ENCODE measurements at places on chromosomes 1 and 21. TPM values are rescaled to one million over a fixed set of nuclear protein-coding genes. Genes with fewer than 3 reads are reported as not detected.
A peak's percentile ranks its signal among the peaks of the same experiment; 100 is the strongest.

GRCh38 chr1:228875741-228876140, 140.5 kb downstream of the RHOU start:
- no peak overlapping the region for H3K27ac ChIP-seq
- H3K4me1 ChIP-seq: no peaks in the 10 kb centered on the region

- no peaks in the 10 kb centered on the region for H3K27me3 ChIP-seq
- H3K36me3 ChIP-seq: no peaks in the 10 kb centered on the region
- no peak overlapping the region for H3K27ac ChIP-seq
- no peaks in the 10 kb centered on the region for H3K4me1 ChIP-seq
These were observed 282.7 kb downstream of the NPHP4 start for GRCh38 chr1:5709461-5709975.

GRCh38 chr21:37368541-37369279, 2.1 kb downstream of the DYRK1A start:
- no peaks in the 10 kb centered on the region for H3K4me1 ChIP-seq
- H3K27ac ChIP-seq: peak overlapping the region; percentile 99
- no peak for DNase-seq

DNA sequence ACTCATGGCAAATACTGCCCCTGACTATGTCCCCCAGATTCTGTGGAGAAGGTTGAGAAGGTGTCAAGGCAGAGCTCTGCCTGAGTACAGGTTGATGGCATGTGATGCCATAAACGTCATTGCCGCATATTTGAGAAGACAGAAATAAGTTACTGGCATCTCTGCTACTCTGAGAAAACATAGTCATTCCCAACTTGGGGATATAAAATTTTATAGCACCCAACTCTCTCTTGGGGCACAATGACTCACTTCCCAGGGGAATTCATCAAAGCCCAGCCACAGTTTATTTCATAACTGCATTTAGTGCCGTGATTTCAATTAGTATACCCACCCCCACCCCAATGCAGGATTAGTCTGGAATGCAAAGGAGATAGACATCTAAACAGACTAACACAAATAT, 101.9 kb upstream of the TNR start:
- no peaks in the 10 kb centered on the region for H3K36me3 ChIP-seq
- no peaks in the 10 kb centered on the region for H3K4me1 ChIP-seq
- no peak for DNase-seq
- no peak overlapping the region for H3K4me3 ChIP-seq
- H3K27me3 ChIP-seq: no peaks in the 10 kb centered on the region
- H3K27ac ChIP-seq: no peak overlapping the region

GRCh38 chr1:88463401-88463985, 220.6 kb upstream of the PKN2 start:
- no peak overlapping the region for H3K4me3 ChIP-seq
- H3K36me3 ChIP-seq: no peaks in the 10 kb centered on the region
- H3K27ac ChIP-seq: peak overlapping the region; percentile 84
- H3K27me3 ChIP-seq: no peaks in the 10 kb centered on the region
- no peak for DNase-seq
- H3K4me1 ChIP-seq: peaks cover 11% of the 10 kb centered on the region

GRCh38 chr1:30325999-30326398, 397.4 kb downstream of the MATN1 start:
- no peaks in the 10 kb centered on the region for H3K4me1 ChIP-seq
- no peak overlapping the region for H3K4me3 ChIP-seq
- no peak overlapping the region for H3K27ac ChIP-seq
- H3K27me3 ChIP-seq: no peaks in the 10 kb centered on the region

- no peak for DNase-seq
- H3K27ac ChIP-seq: no peak overlapping the region
- H3K4me3 ChIP-seq: no peak overlapping the region
- H3K36me3 ChIP-seq: no peaks in the 10 kb centered on the region
These were observed 91.1 kb downstream of the DDX20 start for GRCh38 chr1:111846842-111847241.

- H3K4me3 ChIP-seq: no peak overlapping the region
- no peaks in the 10 kb centered on the region for H3K36me3 ChIP-seq
- DNase-seq: no peak
- H3K27me3 ChIP-seq: no peaks in the 10 kb centered on the region
- no peaks in the 10 kb centered on the region for H3K4me1 ChIP-seq
These were observed 23.9 kb downstream of the FASLG start for GRCh38 chr1:172682812-172683211.

DNA sequence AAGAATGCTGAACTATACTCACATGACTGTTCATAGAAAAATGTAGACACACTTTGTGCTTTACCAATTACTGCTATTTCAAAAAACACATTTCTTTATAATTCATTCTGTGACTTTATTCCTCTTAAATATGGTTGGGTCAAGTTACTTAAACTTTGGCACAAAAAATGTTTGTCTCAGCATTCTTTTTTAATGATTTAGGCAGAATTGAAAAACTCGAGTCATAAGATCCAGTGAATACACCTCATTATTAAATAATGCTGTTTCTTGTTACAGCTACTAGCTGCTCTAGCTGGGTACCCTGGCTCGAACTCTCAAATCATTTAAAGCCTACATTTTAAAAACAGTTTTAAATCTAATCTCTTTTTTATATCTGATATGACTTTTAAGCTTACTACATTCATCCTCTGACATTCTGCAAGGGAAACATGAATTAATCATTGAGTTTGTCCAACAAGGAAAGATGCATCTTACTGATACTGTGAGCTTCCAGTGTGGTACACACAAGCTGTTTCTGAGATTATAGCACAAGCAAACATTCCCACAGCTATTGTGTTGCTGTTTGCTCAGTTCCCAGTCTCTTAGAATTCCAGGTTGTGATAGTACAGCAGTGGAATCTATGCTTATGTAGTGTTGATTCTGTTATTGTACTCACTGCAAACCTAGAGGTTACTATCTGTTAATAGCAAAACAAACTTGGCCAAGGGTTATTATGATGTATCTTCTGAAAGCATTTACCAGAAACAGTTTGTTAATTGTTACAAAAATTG, 746.5 kb downstream of the USP25 start:
- peaks cover 5% of the 10 kb centered on the region for H3K4me1 ChIP-seq
- no peak for DNase-seq
- no peaks in the 10 kb centered on the region for H3K36me3 ChIP-seq

DNA sequence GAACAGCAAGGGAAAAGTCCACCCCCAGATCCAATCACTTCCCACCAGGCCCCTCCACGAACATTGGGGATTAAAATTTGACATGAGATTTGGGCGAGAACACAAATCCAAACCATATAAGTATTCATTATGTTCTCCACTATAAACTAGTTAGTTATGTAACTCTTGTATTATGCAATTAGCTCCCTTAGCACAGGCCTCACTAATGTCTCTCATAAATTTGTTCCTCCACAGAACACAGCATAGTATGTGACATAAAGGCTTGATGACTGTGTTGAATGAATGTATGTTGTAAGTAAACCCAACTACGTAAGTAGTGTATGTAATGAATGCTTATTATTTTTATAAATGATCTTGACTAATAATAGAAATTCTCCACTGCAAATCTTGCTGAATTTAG, 223.3 kb upstream of the ZRANB2 start:
- H3K27ac ChIP-seq: no peak overlapping the region
- no peak for DNase-seq
- H3K4me1 ChIP-seq: no peaks in the 10 kb centered on the region

GRCh38 chr1:34057347-34058130, 107.5 kb downstream of the CSMD2 start:
- H3K27ac ChIP-seq: no peak overlapping the region
- H3K4me3 ChIP-seq: no peak overlapping the region
- H3K4me1 ChIP-seq: peaks cover 7% of the 10 kb centered on the region
- no peaks in the 10 kb centered on the region for H3K36me3 ChIP-seq
- no peaks in the 10 kb centered on the region for H3K27me3 ChIP-seq

DNA sequence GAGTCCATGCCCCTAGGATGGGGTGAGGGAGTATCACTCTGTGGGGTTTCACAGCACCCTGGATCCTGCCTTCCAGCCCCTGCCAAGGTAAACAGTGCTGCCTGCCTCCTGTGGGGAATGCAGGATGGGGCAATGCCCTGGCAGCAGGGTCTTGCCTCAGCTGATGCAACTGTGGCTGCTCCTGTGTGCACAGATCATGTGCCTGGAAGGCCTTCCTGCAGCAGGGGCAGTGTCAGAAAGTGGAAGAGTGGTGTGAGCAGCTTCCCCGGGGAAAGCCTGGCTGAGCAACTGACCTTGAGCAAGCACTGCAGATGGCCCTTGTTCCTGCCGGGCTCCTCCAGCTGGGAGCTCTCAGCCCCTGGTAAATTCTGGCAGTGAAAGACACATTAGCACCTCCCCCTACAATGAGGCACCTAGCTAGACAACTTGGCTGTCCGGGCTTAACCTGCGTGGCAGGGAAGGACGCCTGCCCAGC, 9.9 kb downstream of the TOR3A start:
- H3K36me3 ChIP-seq: peaks cover 20% of the 10 kb centered on the region
- no peaks in the 10 kb centered on the region for H3K27me3 ChIP-seq
- H3K4me1 ChIP-seq: peaks cover 18% of the 10 kb centered on the region
- H3K27ac ChIP-seq: peak overlapping the region; percentile 41
- peak; percentile 88 for DNase-seq

GRCh38 chr1:13808729-13809131, 108.7 kb downstream of the PRDM2 start:
- H3K4me3 ChIP-seq: no peak overlapping the region
- no peak for DNase-seq
- H3K4me1 ChIP-seq: no peaks in the 10 kb centered on the region

DNA sequence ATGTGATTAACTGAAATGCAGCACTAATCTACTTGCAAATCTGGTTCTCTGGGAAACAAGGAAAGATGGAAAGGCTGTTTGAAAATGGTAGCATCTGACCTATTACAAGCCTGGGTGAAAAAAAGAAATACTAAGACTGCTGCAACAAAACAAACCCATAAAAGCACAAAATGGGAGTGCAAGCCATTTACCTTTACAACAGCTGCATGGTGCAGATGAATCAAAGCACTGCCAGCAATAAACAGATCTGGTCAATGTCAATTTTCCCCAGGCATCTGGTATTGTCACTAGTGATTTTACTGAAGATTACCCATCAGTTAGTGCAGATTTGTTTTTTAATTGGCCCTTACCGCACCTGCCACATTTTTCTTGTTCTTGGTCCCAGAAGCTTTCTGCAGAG, 1341.7 kb downstream of the PLA2G4A start:
- no peak overlapping the region for H3K4me3 ChIP-seq
- no peaks in the 10 kb centered on the region for H3K36me3 ChIP-seq
- no peaks in the 10 kb centered on the region for H3K4me1 ChIP-seq
- no peak for DNase-seq

DNA sequence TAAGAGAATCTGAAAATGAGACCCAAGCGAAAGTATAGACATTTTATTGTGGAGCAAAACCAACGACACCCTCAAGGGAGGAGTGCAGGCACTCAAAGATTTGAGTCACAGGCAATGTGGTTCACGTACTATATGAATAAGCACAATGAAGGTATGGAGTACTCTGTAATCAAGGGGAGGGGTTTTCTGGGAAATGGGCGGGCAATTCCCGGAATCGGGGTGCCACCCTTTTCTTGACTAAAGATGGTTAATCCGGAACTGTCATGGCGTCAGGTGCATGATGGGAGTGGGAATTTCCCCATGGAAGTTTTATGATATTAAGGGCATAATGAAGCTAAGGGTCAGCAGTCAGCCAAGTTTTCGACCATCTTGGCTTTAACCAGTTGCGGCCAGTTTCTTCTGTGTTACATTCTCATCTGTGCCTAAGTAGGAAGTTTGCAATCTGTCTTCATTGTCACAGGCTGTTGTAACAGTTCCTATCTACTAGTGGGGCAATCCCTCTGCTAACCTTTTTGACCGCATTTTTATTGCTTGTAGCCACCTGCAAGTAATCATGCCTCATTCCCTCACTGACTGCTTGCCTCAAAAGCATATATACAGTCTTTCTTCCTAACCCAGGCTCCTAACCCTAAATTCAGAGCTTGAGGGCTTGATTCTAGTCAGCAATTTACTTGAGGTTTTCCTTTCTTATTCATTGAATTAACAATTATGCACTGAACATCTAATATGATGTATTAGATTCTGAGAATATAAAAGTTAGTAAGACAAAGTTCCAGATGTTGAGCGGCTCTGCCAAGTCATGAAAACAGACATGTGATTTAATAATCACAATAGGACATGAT, 775 bp upstream of the AIM2 start:
- no peak for DNase-seq
- no peaks in the 10 kb centered on the region for H3K27me3 ChIP-seq
- H3K4me3 ChIP-seq: no peak overlapping the region
- H3K27ac ChIP-seq: no peak overlapping the region
- no peaks in the 10 kb centered on the region for H3K4me1 ChIP-seq

DNA sequence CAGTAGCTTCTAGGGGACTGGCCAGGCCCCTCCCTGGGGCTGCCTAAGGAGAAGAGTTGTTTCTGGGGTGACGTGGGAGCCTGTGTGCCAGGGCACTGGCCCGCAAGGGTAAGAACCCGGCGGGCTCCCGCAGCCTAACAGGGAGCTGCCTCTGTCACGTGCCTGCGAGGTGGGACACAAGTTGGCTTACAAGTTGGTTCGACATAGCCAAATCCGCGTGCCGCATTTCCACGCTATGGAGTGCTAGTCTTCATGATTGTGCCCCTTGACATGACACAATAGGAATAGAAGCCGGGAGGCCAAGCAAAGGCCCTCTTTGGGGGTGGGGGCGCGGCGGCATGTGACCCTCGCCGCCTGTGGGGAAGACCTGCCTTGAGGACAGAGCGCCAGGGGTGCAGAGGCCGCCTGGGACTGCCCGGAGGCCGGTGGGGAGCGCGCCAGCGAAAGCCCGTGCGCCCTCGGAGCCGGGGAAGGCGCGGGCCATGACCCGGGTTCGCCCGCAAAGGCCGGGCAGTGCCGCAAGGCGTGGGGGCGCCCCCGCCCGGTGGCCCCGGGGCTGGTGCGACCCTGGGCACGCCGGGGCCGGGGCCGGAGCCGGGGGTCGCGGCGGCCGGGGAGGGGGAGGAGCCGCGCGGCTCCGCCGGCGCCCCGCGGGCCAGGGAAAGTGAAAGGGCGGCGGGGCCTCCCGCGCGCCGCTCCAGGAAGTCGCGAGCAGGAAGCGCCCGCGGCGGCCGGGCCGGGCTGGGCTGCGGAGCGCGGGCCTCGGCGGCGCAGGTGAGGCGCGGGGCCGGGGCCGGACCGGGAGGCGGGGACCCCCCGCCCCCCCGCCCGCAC, at the start of gene SLC37A1:
Gene SLC37A1, plus strand, starts transcription at position 702 of the 834 bp plus-strand sequence. CDS start 4,603 bp downstream, outside the sequence.
- H3K27me3 ChIP-seq: no peaks in the 10 kb centered on the region
- peak; percentile 61 for DNase-seq
- H3K36me3 ChIP-seq: no peaks in the 10 kb centered on the region
- H3K4me1 ChIP-seq: peaks cover 20% of the 10 kb centered on the region

DNA sequence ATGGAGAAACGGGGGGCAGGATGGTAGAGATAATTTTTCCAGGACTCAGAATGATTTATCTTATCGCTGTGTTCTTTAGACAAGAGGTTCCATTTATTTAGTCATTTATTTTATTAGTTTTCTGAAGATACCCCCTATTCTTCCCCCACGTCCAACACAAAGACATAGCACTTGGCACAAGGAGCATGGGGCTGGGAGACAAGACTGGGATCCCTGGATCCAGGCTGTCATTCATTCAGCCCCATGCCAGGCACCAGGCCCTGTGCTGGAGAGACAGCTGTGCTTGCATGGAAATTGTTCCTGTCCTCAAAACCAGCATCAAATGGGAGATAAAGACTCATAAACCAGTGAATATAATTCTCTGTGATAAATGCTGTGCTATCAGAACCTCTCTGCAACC, 27.1 kb upstream of the PLXNA2 start:
- no peaks in the 10 kb centered on the region for H3K27me3 ChIP-seq
- no peak overlapping the region for H3K27ac ChIP-seq
- no peaks in the 10 kb centered on the region for H3K36me3 ChIP-seq
- peaks cover 17% of the 10 kb centered on the region for H3K4me1 ChIP-seq

The SSBP3 gene
- 36.3 TPM for total RNA-seq

The PRKAB2 gene
- 33.5 TPM for total RNA-seq

The LAMC2 gene
- 2.6 TPM for total RNA-seq

The SPATA46 gene
- total RNA-seq: not detected

The BSDC1 gene
- 69.9 TPM for total RNA-seq

The FHAD1 gene
- not detected for total RNA-seq

The ANKRD35 gene
- 8.4 TPM for total RNA-seq

The MIXL1 gene
- not detected for total RNA-seq

Data from sigmoid colon (tissue), 7 donors.